GM10248 (cell line): ENCODE measurements at places on chromosomes 11 and 22.
A peak's percentile ranks its signal among the peaks of the same experiment; 100 is the strongest.

GRCh38 chr11:10731064-10731680, 19.9 kb upstream of the CTR9 start:
- no peak for DNase-seq

- no peak for DNase-seq
Observed at GRCh38 chr11:75472081-75472732, 39.2 kb upstream of the KLHL35 start.

GRCh38 chr11:68979931-68980775, 633 bp downstream of the MRGPRD start:
- no peak for DNase-seq

DNA sequence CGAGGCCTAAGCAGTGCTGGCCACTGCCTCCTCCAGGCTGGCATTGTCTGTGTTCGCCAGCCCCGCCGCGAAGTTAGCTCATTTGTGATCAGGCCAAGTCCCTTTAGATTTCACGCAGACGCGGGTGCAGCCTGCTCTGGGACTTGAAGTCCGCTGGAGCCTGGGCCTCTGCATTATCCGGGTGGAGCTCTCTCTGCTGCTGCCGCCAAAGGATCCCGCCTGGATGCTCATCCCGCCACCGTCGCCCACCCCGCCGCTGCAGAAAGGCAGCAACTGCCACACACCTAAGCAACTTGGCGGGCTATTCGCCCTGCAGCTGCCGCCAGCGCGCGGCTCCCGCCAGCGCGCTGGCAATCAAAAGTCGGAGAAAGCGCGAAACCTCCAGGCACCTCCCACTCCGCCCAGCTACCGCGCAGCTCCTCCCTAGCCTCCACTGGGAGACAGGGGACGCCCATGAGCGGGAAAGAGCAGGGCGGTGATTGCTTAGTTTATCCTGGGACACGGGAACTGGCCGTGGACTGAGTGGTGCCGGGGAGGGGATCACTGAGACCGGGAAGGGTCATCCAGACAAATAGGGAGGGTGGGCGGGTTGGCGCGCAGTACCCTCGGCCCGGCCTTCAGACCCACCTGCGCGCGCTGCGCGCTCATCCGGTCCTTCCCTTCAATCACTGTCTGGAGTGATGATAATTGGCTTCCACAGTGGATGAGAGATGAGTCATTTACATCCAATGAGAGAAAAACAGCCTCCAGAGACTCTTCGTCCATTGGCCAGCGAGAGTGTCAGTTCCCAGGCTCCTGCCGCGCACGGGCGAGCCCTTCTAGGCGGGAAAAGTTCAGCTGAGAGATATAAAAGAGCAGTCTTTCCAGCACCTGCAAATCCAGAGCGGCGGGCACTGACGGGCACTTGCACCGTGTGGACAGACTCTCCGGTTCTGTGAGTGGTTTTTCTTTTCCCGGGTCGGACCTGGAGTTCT, at the start of gene FAM111B:
TSS of gene FAM111B (plus strand) at position 875 of the 974 bp plus-strand sequence. CDS start 2,389 bp downstream, outside the sequence.
- DNase-seq = peak; percentile 83

DNA sequence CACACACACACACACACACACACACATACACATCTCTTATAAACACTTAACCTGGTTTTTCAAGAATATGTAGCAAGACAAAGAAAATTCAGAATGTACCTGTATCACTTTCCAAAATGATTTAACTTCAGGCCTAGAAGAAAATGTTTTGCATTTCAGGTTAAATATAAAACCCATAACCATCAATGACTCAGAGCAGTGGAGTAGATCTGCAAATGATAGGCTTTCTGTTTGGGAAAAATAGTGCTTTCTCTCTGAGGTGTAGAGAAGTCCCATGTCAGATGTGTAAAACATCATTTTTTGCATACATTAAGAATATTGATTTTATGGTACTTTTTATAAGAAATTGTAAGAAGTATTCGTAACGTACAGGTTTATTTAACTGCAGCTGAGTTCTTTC, 116.9 kb downstream of the STK33 start:
- DNase-seq = no peak

DNA sequence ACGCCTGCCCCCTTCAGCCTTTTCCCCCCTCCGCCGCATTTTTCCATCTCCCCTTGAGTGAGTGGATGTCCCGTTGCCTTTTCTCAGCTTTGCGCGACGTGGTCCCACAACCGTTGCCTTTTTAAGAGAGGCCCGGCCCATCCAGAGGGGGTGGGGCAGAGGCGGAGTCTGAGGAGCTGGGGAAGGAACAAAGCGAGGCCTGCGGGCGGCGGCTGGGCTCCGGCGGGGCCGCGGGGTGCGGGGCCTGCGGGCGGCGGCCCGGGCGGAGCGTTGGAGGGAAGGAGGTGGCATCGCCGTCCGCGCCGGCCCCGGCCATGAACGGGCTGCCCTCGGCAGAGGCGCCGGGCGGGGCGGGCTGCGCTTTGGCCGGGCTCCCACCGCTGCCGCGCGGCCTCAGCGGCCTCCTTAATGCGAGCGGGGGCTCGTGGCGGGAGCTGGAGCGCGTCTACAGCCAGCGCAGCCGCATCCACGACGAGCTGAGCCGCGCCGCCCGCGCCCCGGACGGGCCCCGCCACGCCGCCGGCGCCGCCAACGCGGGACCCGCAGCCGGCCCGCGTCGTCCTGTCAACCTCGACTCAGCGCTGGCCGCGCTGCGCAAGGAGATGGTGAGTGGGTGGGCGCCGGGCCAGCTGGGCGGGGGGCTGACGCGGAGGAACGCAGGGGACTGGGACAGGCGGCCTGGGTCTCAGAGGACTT, at the start of gene FAM89B:
TSS of gene FAM89B (plus strand) at position 183 of the 696 bp plus-strand sequence. CDS start at position 315, 132 bp downstream.
- DNase-seq = peak; percentile 81

- peak; percentile 33 for DNase-seq
Observed at GRCh38 chr11:83827940-83828554, 541.9 kb upstream of the CCDC90B start.

DNA sequence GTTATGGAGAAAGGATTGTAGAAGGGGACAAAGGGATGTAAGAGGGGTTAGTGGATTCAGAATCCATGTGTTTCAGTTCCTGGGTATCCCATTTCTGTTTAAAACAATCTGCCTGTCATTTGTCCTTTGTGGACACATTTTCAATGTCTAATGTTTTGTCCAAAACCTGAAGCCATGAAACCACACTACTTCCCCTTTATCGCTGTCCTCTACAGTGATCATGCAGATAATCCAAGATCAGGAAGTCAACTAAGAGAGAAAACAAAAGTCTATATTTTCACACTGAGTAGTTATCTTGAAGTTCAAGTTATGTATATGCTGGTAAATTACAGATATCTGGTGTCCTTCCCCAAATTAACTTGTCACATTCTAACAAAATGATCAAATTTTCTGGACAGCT, 457.0 kb downstream of the NTM start:
- no peak for DNase-seq

DNA sequence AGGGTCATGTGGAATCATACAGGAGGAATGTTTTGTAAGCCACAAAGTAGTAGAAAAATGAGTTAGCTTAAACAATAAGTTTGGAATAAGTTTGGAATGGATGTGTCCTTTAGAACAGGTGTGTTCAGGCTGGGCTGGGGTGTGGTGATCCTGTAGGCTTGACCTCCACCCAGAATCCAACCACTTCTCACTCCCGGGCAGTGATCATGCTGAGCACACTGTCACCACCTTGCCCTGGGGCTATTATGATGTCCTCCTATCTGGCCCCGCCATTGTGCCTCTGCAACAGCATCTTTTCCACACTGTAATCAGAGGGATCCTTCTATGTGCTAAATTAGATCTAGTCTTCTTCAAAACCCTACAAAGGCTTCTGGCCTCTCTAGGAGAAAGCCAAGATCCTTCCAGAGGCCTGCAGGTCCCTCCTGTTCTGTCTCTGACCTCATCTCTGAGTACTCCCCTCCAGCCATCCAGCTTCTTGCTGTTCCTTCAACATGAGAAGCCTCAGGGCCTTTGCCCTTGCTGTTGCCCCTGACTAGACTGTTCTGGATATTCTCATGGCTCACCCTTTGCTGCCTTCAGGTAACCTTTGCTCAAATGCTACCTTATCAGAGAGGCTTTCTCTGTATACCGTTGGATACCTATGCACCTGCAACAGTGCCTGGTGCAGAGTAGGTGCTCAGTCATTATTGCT, 18.8 kb upstream of the ACCSL start:
- DNase-seq = no peak

GRCh38 chr11:1281974-1282365, 27.5 kb downstream of the TOLLIP start:
- no peak for DNase-seq

GRCh38 chr11:114079511-114080065, 20.1 kb downstream of the ZBTB16 start:
- DNase-seq = no peak

DNA sequence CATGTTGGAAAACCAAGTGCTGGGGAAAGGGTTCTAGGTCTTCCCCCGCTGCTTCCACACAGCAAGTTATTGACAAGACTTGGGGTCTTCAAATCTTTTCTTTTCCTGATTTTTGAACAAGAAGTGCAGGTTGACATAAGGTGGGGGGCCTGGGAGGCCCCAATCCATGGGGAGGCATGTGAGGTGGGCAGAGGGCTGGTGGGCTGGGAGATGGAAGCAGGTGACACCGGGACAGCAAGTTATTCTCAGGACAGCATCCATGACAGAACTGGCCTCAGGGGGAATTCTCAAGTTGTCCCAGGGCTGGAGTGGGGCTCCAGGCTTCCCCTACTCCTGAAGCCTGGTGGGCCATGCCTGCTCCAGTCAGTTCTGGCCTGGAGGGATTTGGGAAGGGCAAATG, 5.5 kb downstream of the FGF19 start:
- DNase-seq = no peak

- no peak for DNase-seq
Observed at GRCh38 chr11:14255238-14255534, 103.8 kb downstream of the RRAS2 start.

GRCh38 chr22:37983860-37984791, at the start of gene SOX10:
SOX10 (minus strand) TSS chr22:37984555; CDS start chr22:37983784, 771 bp downstream.
- DNase-seq = no peak

DNA sequence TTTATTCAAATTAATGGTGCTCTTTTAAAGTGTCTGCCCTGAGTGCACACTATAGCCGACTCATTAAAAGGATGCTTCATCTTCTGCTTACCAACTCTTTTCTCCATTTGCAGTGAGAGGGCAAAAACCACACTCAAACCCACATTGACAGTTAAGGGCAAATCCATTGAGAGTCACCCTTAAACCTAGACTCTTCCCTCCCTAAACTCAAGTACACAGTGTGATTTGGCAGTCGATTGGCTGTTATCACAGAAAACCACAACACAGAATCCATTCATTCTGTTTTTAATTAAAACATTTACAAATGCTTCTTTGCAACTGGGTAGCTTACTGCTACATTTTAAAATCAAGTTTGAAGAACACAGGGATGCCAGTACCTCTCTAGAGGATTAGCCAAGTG, 120.0 kb downstream of the CADM1 start:
- DNase-seq = no peak

DNA sequence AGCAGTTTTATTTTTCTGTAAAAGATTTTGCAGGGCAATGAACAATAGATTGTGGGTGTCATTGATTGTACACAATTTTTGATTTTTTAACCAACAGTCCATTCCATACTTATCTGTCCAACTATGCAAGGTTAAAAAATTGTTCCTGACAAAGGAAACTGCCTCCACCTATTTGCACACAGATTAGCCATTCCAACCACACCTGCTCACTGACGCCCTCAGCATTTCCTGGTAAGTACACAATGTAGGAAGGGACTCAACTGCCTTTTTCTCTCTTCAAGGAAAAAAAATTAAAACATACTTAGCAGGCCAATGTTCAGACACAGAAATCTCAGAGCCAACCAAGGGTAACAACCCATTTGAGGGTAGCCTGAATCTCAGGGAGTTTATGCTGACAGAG, 4.3 kb upstream of the FUT4 start:
- DNase-seq = no peak

- DNase-seq = no peak
Observed at GRCh38 chr11:12706545-12707499, 32.6 kb downstream of the TEAD1 start.

DNA sequence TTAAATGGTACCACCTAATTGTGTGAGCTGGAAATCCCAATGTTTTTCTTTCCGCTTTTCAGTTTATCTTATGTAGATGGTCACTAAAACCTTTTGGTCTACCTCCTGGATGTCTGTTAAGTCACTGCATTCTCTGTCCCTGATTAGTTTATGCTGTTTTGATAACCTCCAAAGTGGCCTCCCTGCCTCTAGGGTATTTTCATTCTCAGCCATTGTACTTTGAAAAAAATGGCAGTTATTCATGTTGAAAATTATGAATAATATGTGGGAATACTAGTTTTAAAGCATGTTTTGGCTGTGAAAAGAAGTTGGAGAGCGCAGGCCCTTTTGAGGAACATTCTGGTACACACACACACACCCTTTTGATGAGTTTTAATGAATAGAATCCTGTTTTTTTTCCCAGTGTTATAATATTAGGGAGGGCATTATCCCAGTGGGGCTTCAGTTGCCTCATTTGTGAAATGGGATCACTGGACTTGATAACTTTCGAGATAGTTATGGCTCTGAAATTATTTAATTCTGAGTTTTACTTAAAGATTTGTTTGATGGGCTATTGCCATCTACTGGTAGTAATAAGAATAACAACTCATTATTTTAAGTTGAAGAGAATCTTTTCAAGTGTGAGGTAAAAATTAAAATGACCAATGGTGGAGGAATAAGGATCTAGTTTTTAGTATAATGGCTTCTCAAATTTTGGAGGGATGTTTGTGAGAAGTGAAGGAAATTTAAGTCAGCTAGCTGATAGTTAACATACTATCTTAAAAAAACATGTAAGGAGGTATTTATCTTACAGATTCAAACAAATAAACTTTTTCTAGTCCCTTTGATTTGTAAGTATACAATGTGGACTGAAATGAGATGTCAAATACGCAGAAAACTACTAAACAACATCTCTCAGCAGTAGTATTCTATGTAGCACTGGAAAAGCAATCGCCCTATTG, 3.9 kb downstream of the FDX1 start:
- peak; percentile 32 for DNase-seq

DNA sequence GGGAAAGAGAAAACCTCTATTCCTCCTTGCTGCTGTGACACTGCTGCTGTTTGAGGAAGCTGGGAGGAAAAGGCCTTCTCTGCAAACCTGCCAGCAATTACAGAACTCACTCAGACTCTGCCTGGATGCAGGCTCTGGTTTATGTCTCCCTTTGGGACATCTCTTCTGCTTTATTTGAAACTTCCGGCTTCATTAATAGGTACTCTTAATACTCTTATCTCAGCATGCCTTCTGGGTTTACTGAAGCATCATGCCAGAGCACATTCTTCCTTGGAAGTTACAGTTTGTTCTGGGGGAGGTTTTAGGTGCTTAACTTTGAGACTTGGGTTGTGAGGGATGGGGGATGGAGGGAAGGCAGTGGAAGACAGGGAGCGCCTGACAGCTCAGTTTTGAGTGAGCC, 79.9 kb downstream of the NAV2 start:
- DNase-seq = no peak

DNA sequence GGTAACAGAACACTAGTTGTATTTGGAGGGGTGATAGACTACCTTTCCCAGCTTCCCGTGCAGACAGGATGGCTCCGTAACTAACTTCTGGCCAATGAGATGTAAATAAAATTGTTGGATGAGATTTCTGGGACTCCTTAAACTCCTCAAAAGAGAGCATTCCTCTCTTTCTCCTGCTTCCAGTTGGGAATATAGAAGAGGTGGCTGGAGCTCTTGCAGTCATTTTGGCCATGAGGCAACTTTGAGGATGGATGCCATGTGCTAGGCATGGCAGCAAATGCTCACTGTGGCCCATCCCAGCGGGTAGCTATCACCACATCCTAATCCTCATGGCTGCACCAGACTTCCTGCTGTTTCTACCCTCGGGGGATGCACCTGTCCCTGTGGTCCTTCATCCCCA, 7.4 kb downstream of the MB start:
- DNase-seq = no peak
